Dermis microvascular lymphatic vessel endothelial cell (primary cell): ENCODE measurements at places on chromosomes 5 and 9.

- DNase-seq, result peak; percentile 50
Measured at GRCh38 chr9:70389621-70390266, 24.7 kb downstream of the KLF9 start.

DNA sequence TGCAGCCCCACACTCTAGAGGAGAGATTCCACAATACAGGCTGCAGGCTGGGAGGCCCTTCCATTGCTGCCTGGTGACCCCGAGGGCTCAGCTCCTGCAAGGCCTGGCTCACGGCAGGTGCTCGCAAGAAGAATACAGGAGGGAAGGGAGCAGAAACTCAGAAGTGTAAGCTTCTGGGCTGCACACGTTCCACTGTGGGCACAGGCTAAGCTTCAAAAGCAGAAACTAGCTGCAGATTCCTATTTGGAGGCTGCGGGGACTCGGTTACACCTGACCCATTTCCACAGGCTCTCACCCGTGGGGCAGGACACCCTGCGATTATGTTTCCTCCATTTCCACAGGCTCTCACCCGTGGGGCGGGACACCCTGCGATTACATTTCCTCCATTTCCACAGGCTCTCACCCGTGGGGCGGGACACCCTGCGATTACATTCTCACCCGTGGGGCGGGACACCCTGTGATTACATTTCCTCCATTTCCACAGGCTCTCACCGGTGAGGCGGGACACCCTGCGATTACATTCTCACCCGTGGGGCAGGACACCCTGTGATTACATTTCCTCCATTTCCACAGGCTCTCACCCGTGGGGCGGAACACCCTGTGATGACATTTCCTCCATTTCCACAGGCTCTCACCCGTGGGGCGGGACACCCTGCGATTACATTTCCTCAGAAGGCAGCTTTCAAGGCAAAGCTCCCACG is 10.3 kb downstream of the LPCAT1 start:
- DNase-seq, result no peak

GRCh38 chr5:88671505-88672499 is 211.2 kb downstream of the MEF2C start:
- no peak for DNase-seq

DNA sequence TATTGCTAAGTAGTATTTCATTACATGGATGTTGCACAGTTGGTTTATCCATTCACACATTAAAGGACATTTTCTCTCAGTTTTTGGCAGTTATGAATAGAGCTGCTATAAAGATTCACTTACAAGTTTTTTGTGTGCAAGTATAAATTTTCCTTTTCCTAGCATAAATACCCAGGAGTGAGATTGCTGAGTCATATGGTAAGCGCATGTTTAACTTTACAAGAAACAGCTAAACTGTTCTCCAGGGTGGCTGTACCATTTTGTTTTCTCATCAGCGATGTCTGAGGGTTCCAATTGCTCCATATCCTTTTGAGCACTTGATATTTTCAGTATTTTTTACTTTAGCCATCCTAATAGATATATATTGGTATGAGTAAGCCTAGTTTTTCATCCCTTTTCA is 16.4 kb upstream of the ABCA1 start:
- no peak for DNase-seq

- DNase-seq, result no peak
Measured at GRCh38 chr5:74148321-74148720, 492.2 kb downstream of the ENC1 start.

DNA sequence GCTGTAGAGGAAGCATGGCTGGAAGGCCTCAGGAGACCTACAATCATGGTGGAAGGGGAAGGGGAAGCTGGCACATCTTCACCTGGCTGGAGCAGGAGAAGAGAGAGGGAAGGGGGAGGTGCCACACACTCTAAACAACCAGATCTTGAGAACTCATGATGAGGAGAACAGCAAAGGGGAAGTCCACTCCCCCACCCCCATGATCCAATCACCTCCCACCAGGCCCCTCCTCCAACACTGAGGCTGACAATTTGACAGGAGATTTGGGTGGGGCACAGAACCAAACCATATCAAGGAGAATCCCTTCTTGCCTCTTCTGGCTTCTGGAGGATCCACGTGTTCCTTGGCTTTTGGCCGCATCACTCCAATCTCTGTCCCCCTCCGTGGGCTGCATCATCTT is 13.1 kb upstream of the CMBL start:
- no peak for DNase-seq

- no peak for DNase-seq
Measured at GRCh38 chr9:87112656-87113055, 165.3 kb upstream of the GAS1 start.

DNA sequence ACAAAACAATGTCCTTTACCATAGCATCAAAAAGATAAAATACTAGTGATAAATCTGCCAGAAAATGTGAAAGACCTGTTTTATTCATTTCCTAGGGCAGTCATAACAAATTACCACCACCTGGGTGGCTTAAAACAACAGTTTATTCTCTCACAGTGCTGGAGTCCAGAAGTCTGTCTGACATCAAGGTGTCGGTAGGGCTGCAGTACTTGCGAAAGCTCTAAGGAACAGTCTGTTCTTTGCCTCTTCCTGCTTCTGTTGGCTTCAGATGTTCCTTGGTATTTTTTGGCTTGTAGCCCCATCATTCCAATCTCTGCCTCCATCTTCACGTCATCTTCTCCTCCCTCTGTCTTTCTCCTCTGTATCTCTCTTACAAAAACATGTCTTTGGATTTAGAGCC is 51.0 kb downstream of the PTPDC1 start:
- DNase-seq, result no peak

DNA sequence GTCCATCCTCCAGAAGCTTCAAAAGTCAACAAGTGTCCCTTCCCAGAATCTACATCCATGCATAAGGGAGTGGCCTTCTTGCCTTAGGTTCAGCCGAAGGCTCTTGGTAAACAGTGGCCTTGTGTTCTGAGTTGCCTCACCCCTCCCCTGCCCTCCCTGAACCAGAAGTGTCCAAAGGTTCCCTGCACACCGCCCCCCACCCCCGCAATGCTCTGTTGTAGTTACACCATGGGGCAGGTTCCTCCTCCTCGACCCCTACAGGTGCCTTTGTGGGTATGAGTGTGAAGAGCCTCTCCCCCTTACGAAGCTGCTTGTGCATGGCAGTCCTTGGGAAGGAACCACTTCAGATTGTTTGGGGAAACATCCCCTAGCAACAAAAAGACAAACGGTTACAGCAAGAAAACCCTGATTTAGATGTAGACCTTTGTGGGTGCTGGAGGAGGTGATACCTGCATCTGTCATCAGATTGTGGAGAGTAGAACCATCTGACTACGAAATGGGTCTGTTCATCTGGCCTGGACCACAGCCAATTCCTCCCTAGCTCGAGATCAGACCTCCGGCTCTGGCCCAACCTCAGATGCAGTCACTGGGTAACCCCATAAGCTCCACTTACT is 7.1 kb downstream of the SPACA9 start:
- no peak for DNase-seq

- DNase-seq, result no peak
Measured at GRCh38 chr5:173538654-173539053, 77.8 kb downstream of the BOD1 start.

GRCh38 chr5:170632266-170632984 is 128.6 kb downstream of the KCNIP1 start:
- no peak for DNase-seq

DNA sequence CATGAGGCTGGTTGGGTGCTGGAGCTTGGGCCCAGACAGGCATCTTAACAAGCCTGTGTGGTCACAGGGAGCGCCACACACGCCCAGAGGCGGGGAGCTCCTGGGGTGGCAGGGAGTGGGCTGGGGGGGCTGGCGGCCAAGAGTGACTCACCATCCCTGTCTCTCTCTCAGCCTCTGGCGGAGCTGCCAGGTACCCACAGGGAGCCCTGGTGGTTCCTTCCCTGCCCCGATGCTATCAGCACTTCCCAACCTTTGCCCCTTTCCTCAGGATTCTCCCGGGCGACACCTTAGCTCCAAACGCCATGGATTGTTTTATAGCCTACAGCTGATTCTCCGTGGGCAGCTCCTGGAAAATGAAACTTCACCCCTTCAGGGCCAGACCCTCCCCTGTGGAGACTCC is 5.5 kb downstream of the SLC9A3 start:
- no peak for DNase-seq

DNA sequence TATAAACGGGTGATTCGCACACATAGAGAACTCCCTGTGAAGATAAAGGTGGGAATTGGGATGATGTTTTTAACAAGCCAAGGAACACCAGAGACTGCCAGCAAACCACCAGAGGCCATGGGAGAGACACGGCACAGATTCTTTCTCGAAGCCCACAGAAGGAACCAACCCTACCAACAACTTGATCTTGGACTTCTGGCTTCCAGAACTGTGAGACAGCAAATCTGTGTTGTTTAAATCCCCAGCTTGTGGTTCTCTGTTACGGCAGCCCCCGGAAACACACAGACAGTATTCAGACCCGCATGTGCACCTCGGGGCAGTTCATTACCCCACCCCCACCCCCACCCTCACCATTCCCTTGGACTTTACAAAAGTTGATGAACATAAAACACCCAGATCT is 12.8 kb downstream of the AMBP start:
- DNase-seq, result no peak

DNA sequence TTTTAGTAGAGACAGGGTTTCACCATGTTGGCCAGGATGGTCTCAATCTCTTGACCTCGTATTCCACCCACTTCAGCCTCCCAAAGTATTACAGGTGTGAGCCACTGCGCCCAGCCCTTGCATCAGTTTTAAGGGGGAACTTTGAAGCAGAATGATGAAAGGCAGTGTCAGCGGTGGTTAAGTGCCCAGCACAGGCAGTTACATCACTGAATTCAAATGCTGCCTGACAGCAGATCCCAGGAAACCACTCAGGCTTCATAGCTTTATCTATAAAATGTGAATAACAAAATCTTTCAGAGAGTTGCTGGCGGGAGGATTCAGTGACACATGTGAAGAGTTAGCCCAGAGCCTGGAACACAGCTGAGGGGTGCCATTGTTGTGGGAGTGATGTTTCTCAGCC is 26.5 kb downstream of the FGF1 start:
- no peak for DNase-seq

GRCh38 chr9:20744036-20744630 is 60.1 kb downstream of the FOCAD start:
- no peak for DNase-seq

DNA sequence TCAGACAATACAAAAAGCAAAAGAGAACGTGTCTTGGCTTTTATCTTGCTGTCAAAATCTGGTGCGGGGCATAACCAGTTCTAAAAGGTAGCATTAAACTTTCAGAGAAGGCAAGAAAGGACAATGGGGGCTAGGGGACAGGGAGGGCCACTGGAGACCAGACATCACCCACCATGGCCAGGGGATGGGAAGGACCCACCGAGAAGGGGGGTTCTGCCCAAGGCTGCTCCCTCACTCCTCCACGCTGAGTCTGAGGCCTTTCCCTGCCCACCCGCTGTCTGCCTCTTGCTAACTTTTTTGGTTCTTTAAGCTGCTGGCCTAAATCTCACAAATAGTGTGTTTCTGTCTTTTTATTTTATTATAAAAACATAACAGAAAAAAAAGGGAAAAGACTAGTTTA is 33.6 kb downstream of the ATPSCKMT start:
- no peak for DNase-seq

DNA sequence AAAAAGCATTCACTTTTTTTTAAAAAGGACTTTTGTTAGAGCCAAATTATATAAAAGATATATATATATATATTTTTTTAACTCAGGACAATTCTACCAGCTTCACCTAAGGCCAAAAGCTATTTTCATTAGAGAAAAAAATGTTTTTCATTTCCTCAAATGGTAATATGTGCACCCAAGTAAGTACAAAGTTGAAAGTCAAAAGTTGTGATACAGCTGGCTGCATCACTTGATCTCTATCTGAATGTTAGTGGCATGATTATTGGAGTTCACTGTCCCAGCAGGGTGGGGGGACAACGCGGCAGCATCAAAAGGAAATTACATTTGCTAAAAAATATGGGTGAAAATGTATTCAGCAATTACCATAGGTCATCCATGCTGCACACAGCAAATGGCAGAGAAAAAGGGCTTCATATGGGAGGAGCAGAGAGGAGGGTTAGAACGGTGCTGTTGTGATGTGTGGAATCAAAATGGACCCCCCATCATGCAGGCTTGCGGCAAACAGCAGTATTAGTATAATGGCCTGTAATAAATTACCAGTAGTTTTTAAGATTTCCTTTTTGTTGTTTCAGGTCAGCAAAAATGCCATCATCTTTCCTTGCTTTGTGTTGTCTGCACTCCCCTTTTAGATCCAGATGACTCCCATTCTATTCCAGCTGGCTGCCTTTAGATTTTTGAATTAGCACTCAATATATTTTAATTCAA is 253.7 kb downstream of the MAT2B start:
- peak; percentile 60 for DNase-seq

- no peak for DNase-seq
Measured at GRCh38 chr9:134226221-134226930, 62.0 kb upstream of the RNU6ATAC start.

- no peak for DNase-seq
Measured at GRCh38 chr5:143427122-143427735, 23.7 kb upstream of the NR3C1 start.

GRCh38 chr5:1725641-1726468 is 73.8 kb downstream of the MRPL36 start:
- no peak for DNase-seq

- DNase-seq, result peak; percentile 78
Measured at GRCh38 chr5:81165493-81166119, 67.5 kb upstream of the CKMT2 start.

GRCh38 chr9:71755869-71756268 is 12.4 kb downstream of the CEMIP2 start:
- no peak for DNase-seq

GRCh38 chr5:12861886-12862654 is 957.8 kb upstream of the CTNND2 start:
- no peak for DNase-seq

GRCh38 chr5:6482735-6483134 is 34.1 kb downstream of the UBE2QL1 start:
- no peak for DNase-seq

- DNase-seq, result peak; percentile 33
Measured at GRCh38 chr5:134784946-134785620, 26.5 kb downstream of the DDX46 start.

- no peak for DNase-seq
Measured at GRCh38 chr5:63961125-63961597, 1.1 kb downstream of the HTR1A start.

GRCh38 chr5:103216137-103216536 is 42.4 kb upstream of the MACIR start:
- peak; percentile 71 for DNase-seq

- DNase-seq, result no peak
Measured at GRCh38 chr9:19456426-19456825, 47.6 kb downstream of the ACER2 start.

GRCh38 chr5:154517810-154518437 is 39.9 kb upstream of the HAND1 start:
- DNase-seq, result no peak

DNA sequence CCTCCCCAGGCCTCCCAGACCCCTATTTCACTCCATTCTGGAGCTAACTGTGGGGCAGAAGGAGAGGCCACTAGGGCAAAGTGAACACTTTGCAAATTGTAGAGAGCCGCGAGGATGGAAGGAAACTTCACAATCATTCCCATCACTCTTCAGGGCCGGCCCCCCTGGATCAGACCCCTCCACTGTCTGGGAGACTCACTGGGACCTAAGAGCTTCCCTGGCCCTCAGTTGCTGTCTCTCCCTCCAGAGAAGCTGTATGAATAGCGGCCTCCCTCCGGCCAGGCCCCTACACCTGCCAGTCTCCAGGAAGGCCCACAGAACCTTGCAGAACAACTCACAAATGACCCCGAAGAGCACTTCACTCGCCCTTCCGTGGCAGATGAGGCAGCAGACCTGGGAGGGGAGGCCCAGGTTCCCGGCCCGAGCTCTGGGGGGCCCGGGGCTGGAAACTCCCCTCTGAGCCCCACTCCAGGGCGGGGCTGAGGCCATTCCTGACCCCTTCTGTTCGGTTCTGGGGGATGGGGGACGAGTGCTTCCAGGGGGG is 141.9 kb upstream of the IER5L start:
- DNase-seq, result no peak

- no peak for DNase-seq
Measured at GRCh38 chr9:121483049-121483448, 16.6 kb downstream of the GGTA1 start.
